ENCODE measurements at places on chromosomes 3 and 15.
A peak's percentile ranks its signal among the peaks of the same experiment; 100 is the strongest.

DNA sequence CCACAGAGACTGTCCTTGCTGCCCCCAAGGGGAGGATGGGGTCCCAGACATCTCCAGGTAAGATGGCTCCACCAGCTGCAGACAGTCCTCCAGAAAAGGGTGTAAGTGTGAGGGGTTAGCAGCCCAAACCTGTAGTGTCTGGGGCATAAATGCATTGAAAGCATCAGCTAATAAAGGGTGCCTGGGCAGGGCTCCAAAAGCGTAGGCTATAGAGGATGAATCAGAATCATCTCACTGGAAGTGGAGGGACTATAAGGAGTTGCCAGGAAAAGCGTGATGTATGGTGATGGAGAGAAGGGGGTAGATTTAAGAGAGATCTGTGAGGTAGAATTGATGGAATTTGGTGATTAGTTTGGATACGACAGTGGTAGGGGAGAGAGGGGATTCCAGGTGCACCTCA lies 79.9 kb upstream of the ONECUT1 start:
- DNase-seq = no peak

DNA sequence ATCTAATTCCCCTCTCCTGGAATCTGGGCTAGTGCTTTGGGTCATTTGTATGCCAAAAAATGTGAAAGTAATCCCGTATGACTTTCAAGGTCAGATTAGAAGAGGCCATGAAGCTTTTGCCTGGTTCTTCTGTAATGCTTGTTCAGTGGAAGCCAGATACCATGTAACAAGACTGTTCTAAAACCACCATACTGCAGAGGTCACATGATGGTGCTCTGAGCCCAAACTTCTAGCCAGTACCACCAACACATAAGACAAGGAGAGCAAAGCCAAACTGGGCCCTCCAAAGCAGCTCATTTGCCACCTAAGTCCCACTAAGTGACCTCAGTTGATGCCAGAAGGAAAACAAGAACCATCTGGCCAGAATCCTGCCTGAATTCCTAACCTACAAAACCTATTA lies 64.3 kb upstream of the MELTF start:
- DNase-seq = no peak

DNA sequence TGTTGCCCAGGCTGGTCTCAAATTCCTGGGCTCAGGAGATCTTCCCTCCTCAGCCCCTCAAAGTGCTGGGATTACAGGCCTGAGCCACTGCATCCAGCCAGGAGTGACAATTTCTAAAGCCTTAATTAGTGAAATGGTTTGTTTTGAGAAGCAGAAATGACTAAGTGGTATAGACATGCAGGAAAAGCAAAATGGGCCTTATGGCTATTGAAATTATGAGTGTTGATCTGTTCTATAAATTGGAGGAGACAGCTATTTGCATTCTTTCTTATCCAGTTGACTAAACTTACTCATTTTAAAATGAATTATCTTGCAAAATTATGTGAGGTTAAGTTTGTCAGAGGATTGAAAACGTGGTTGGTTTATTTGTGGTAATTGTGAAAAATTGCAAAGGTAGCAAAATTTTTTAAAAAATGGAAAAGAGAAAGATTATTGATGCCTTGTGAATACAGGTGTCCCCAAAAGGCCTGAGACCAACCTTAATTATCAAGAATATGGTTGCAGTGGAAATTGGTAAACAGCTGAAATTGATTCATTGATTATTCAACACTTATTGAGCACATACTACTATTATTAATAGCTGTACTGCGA lies 7.9 kb downstream of the RAP2B start:
- no peak for DNase-seq

DNA sequence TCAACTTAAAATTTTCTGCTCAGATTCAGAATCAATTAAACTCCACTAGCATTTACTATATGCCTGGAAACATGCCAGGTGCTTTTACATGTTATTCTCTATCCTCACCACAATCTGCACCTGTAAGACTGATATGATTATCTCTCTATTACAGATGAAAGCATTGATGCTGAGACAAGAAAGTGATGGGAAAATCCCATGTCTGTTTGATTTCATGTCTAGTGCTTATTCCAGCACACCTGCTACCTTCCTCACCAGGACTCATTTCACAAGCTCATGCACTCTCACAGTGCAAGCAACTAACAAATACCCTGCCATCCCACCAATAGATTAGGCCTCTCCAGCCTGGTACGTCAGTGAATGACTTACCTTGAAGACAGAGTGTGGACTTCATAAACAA lies 25.0 kb upstream of the BCL6 start:
- no peak for DNase-seq

DNA sequence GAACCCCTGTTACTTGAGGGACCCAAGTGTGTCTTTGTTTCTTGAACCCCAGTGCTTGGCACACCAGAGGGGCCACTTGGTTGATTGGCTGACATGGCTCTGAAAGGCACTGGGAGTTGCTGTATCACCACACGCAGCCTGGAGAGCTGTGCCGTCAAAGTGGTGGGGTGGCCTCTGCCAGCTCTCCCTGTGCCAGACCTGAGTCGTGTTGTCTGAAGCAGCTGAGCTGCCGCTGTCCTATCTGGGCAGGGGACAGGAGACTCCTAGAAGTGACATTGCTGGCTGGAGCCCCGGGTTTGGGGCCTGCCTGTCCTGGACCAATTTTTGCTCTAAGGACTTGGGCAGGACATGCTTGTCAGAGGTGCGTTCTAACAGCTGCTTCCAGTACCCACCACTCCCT lies 5.5 kb upstream of the SNX22 start:
- DNase-seq = no peak

DNA sequence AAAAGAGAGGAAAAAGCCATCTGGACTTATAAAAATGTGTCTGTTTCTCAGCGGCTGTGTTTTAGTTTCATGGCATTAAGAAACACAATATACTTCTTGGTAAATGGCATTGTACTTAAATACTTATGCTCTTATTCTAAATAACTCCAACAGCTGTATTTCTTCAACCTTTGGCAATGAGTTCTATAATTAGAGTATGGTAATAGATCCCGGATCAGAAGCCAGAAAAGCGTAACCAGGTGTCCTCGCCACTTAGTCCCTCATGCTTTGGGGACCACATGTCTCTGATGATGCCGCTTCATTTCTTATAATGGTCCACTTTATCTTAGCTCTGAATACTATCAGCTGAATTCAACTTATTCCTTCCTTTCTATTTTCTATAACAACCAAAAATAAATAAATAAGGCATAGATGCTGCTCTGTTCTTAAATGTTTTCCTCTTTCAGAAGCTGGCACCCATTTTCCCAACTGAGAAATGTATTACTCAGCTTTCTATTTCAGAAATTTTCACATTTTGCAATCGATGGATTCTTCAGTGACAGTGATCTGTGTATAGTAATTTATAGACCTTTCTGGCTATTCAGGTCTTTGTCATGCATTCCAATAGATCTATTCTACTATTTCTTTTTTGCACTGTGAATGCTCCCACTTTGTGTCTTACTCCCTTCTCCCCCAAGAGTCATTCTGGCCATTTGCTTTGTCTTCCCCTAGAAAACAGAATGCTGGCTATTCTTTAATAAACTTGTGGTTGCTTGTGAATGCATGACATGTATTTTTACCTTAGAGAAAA lies 87.6 kb upstream of the KBTBD8 start:
- no peak for DNase-seq

- DNase-seq = no peak
Observed at GRCh38 chr3:153284282-153284938, 122.4 kb downstream of the RAP2B start.

- no peak for DNase-seq
Observed at GRCh38 chr3:122940628-122941086, 86.9 kb downstream of the SEMA5B start.

GRCh38 chr3:147377412-147378367 lies 28.7 kb downstream of the ZIC4 start:
- DNase-seq = no peak

- DNase-seq = no peak
Observed at GRCh38 chr15:67594770-67595169, 52.3 kb downstream of the MAP2K5 start.

DNA sequence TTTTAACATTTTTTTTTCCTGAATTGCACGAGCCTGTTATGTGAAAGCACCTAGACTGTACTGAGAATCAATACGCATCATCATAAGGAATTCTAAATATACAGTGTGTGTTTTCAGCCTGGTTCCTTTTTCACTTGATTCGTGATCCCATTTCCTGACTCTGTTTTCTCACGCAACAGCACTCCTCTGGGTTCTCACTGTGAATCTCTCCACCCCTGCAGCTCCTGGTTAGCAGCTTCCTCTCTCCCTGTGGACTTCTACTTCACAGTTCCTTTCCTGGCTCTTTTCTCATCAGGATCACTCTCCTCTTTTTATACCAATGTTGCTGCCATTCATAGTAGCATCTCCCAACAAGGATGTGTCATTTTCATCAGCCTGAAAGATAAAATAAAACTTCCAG lies 297.2 kb downstream of the CADM2 start:
- no peak for DNase-seq

- no peak for DNase-seq
Observed at GRCh38 chr3:147755310-147755709, 346.1 kb downstream of the ZIC1 start.

DNA sequence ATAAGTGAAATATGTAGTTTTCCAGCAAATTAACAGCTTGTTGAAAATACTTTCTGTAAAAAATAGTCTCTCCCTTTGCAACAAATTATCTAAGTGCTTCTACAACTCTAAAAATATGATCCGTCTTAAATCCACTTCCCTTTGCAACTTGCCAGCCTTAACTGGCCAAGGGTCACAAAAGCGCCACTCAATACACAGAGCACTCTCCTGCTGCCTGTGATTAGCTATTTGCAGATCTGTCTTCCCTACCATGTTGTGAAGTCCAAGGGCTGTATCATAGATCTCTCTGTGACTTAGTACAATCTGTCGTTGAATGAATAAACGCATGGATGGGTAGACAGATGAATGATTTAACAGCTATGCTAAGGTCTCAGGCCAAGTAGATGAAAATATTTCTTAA lies 76.2 kb downstream of the ITGB5 start:
- DNase-seq = no peak

DNA sequence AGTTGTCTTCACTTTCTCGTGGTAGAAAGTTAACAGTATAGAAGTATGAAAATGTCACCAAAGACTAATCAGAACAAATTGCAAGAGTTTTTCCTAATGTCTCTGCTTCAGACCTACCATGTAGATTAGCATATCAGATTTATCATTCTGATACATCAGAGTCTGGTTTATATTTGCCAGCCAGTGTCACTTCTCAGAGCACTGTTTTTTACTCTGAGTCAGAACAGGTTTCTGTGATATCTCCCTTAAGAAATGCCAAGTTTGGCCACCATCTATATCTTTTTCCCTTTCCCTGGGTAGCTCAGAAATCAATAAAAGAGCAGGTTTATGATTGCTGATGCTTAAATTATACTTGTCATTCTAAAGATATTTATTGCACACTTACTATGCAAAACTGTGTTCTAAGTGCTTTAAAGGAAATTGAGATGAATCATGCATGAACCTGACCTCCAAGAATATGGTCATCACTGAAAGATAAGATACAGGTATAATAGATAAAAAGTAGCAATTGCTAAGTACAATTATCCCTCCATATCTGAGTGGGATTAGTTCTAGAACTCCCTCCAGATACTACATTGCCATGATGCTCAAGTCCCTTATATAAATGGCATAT lies 672.7 kb upstream of the NAALADL2 start:
- DNase-seq = no peak

GRCh38 chr3:10949197-10949596 lies 43.4 kb upstream of the SLC6A1 start:
- DNase-seq = no peak

DNA sequence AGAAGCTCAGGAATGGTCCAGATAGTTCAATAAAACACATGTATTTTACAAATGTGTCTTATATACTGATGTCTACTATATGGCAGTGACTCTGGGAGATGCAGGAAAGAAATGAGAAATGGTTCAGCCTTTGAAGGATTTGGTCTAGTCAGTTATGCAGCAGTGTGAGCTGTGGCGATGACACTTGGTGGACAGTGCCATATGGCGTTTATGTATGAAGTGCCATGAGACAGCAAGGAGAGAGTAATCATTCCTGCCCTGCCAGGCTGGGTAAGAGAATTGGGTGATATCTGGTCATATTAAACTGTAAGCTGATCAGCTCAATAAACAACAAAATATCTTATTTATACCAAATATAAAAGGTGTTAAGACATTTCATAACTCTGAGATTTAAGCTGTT lies 47.6 kb upstream of the ANP32A start:
- no peak for DNase-seq

DNA sequence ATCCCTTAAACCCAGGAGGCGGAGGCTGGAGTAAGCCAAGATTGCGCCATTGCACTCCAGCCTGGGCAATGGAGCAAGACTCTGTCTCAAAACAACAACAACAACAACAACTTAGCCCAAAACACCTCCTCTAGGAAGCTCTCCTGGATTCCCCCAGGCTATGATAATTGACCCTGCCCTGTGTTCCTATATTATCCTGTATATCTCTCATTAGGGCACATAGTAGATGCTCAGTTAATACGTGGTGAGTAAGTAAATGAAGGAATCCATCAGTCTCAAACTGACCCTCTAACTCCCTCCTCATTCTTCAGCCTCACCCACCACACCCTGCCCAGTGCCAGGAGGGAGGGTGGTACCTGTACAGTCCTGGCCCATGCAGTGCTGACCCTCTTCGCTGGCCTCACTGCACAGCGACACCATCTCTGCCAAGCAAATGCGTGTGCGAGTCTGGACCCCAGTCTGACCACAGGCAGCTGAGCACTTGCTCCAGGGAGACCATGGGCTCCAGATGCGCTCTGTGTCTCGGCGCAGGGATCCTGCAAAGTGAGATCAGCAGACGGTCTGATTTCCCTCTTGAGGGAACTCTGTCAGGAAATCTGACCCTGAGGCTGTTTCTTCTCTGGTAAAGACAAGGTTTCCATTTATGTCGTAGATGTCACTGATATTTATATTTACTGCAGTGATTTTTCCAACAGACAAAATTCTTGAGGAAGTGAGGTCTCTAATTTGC lies 6.2 kb downstream of the CILP start:
- DNase-seq = no peak

- DNase-seq = no peak
Observed at GRCh38 chr3:191340966-191341365, 10.6 kb upstream of the UTS2B start.

- DNase-seq = peak; percentile 12
Observed at GRCh38 chr3:18438586-18438985, 13.4 kb upstream of the SATB1 start.

- no peak for DNase-seq
Observed at GRCh38 chr3:148372206-148372875, 325.4 kb upstream of the AGTR1 start.

Measured in stimulated activated CD8-positive, alpha-beta memory T cell treated with anti-CD3 and anti-CD28 coated beads, Interleukin-7, amount 100 ng/mL, for 24 hours (primary cell).